DMS 273 treated with DMSO at 0.1 percent for 48 hours (cell line): ENCODE measurements at places on chromosomes 6 and 20.

DNA sequence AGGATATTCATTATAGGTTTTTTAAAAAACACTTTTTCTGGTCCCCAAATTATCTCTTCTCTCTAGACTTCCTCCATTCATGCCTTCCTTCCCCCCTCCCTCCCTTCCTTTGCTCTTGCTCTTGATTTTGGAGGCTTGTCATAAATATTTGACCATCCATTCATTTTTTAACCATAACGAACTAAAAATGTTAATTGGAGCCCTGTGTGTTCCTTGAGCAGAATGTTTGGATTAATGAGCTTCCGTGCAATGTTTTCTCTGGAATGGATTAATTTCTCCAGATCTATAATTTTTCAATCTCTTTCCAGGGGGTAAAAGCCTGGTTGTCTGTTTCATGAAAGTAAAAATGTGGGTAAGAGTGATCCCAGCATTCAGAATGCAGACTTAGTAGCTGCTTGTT lies 155.5 kb downstream of the ESR1 start:
- DNase-seq, result no peak

DNA sequence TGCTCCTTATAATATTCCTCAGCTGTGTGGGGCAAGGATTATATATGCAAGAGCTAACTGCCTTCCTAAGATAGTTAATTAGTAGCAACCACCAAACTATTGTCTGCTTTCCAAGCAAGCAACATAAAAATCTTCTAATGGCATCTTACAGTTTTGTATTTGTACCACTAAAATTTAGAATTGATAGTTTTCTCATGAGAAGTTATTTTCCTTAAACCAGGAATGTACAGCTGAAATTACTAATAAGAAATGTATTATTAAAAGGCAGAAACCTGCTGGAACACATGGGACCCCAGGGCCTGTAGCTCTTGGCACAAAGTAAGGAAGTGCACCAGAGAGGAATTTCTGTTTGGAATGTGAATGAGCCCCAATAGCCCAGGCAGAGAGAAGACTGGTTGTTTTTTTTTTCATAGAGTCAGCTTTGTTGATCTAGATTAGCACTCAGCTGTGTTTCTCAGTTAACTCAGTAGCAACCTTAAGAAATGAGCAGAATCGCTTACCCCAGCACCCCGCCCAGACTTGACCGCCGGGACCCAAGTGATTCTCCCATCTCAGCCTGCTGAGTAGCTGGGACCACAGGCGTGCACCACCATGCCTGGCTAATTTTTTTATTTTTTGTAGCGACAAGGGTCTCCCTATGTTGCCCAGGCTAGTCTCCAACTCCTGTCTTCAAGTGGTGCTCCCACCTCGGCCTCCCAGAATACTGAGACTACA lies 2.6 kb downstream of the MGME1 start:
- DNase-seq, result no peak

GRCh38 chr6:5108536-5109150 lies 23.5 kb downstream of the PPP1R3G start:
- DNase-seq, result no peak

- no peak for DNase-seq
These were observed 116.6 kb downstream of the QRSL1 start for GRCh38 chr6:106745824-106746582.

GRCh38 chr6:42471142-42471541 lies 19.4 kb upstream of the TRERF1 start:
- no peak for DNase-seq

GRCh38 chr6:75135450-75135849 lies 70.4 kb downstream of the COL12A1 start:
- DNase-seq, result no peak

DNA sequence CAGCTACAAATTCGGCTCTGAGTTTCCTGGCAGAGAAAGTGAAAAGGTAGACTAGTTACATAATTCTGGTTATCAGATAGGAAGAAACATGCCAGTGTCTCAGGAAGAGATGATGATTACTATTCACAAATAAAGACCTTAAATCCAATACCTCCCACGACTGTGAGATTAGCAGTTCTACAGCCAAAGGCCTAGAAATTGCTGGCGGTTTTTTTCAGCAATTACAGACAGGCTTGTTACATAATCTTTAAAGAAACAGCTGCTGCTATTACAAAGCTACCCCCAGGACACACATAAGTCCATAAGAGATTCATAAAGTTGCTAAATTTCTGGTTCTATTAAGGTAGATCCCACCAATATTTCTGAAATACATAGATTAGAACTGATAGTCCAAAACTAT lies 40.2 kb downstream of the PIGU start:
- no peak for DNase-seq

DNA sequence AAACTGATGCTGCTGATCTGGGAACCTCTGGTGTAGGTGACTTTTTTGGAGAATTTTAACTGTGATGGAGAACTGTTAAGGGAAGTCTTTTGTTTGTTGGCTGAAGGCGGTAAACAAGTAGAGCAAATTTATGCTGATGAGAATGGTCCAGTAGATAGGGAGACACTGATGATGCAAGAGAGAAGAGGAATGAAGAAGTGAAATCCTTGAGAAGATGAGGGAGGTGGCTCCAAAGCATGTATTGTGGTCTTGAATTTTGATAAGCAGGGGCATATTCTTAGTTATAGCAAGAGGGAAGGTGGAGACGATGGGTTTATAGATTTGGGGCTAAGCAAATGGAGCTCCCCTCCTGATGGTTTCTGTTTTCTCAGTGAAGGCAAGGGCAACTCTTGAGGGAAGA lies 22.0 kb downstream of the MAPK14 start:
- no peak for DNase-seq

DNA sequence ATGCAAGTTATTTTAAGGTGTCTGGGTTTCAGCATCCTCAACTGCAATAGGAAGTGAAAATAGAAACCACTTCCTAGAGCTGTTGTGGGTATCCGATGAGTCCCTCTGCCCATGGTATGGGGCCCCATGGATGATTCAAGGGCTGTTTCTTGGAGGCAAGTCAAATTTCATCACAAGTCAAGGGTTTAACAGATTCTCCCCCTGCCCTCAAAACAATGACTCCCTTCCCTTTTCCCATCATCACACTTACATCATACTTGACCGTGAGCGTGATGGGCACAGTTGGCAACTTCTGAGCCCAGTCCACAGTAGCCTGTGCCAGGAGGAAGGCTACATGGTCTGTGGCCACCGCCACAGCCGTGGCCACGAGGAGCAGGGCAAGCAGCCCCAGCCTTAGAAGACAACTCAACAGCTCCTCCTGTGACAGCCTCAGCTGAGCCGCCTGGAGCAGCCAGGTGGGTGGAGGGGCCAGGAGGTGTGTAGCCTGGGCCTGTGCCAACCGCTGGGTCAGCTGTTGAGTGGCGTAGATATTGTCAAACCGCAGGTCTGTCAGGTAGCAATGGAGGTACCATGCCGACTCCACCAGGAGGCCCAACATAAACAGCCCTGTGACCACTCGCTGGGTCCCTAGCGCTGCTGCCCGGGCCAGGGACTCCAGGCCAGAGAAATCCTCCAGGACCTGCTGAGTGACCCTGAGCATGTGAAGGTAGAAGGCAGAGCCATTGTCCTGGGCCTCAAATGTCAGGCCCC lies 5.2 kb downstream of the OCSTAMP start:
- no peak for DNase-seq

- DNase-seq, result no peak
These were observed 48.7 kb downstream of the GFRA4 start for GRCh38 chr20:3614466-3614865.

DNA sequence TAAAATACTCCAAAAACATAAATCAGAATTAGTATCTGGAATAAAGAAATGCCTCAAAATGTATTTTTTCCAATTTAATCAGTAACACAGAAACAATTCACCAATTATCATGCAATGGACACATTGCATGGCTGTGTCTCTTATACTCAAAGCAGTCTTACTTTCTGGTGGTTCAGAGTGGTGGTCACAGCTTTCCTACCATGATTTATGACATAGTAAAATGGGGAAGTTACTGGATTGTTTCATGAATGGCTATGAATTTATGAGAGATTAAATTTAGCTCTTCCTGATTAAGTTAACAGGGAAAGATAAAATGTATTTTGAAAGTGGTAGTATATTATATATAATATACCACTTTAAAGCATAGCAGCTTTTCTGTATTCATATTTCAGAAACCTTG lies 331.5 kb upstream of the MAP3K7 start:
- DNase-seq, result no peak

- no peak for DNase-seq
These were observed 113.5 kb downstream of the ARHGAP18 start for GRCh38 chr6:129596522-129596921.

- DNase-seq, result no peak
These were observed 248.6 kb upstream of the SUPT3H start for GRCh38 chr6:45626087-45626891.
